Esophagus muscularis mucosa (tissue), 4 donors: ENCODE measurements at places on chromosomes 7 and 10. TPM values are rescaled to one million over a fixed set of nuclear protein-coding genes. Genes with fewer than 3 reads are reported as not detected.

LIPJ gene
- total RNA-seq = 0.19 TPM

MCM10 gene
- total RNA-seq = not detected

LRRC61 gene
- 14.8 TPM for total RNA-seq

GRCh38 chr10:88120075-88120474 is 256.6 kb downstream of the PTEN start:
- DNase-seq = no peak

NUP42 gene
- 20.2 TPM for total RNA-seq

DNA sequence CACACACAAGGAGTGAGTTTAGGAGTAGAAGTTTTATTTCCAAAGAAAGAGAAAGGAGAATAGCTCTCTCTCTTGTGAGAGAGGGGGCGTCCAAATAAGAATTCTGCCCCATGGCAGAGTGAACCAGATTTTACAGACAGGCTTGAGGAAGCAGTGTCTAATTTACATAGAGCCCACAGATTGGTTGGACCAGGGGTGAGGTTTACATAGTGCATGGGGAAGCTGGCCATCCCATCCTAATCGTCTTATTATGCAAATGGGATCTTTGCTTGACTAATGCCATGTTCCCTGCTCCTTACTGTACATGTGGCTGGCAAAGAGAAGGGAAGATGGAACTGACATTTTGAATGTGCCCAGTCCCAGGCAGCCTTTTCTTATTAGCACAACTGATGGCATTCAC is 60.0 kb upstream of the ACSM6 start:
- DNase-seq = no peak

TMEM26 gene
- 0.13 TPM for total RNA-seq
